Endothelial cell of umbilical vein (primary cell): ENCODE measurements at places on chromosomes 16 and 17. TPM values are rescaled to one million over a fixed set of nuclear protein-coding genes. Genes with fewer than 3 reads are reported as not detected.
A peak's percentile ranks its signal among the peaks of the same experiment; 100 is the strongest.

The TP53TG3C gene
- total RNA-seq: not detected in 2 replicates

The MPP2 gene
- total RNA-seq: 1.2 and 1.6 TPM in 2 replicates

- no peak overlapping the region for H3K27ac ChIP-seq
- DNase-seq: peak; percentile 40
- H3K4me1 ChIP-seq: peaks cover 10% of the 10 kb centered on the region
- H3K36me3 ChIP-seq: no peaks in the 10 kb centered on the region
- H3K27me3 ChIP-seq: no peaks in the 10 kb centered on the region
These were observed 31.8 kb downstream of the TMEM235 start for GRCh38 chr17:78263063-78263735.

DNA sequence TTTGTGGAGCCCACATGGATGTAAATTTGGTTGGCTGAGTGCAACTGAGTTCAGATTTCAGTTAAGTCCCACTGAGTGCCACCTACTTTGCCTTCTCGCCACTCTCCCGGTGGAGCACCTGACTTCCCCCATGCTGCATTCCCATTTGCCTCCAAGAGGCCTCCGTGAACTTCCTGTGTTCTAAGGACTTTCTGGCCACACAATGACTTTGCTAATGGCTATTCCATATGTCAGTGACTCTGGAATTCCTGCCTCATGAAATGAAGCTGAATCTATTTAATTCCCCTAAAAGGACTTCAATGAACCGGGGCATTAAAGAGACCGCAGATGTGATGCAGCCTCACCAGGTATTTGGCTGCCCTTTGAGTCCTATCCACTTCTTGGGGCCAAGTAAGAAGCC, 29.9 kb downstream of the ABCC12 start:
- H3K36me3 ChIP-seq: no peaks in the 10 kb centered on the region
- no peak overlapping the region for H3K4me3 ChIP-seq
- H3K27me3 ChIP-seq: no peaks in the 10 kb centered on the region
- no peak overlapping the region for H3K27ac ChIP-seq
- H3K4me1 ChIP-seq: peaks cover 10% of the 10 kb centered on the region

- H3K27ac ChIP-seq: no peak overlapping the region
- H3K27me3 ChIP-seq: no peaks in the 10 kb centered on the region
- no peak for DNase-seq
- peaks cover 27% of the 10 kb centered on the region for H3K36me3 ChIP-seq
These were observed 10.5 kb downstream of the TIMM22 start for GRCh38 chr17:1007310-1008007.

DNA sequence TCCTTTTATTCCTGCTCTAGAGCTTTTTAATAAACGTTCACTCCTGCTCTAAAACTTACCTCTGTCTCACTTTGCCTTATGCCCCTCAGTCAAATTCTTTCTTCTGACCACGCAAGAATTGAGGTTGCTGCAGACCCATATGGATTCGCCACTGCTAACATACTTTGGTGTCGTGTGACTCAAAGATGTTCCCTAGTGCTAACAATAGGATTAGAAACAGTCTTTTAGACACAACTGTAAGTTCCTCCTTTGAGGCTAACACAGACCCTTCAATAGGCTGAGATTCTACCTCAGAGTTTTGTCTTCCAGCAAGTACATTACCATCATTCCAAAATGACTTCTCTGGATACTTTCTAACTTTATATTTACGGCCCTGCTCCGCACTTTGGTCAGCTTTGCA, 149.5 kb upstream of the COX10 start:
- no peaks in the 10 kb centered on the region for H3K27me3 ChIP-seq
- no peak for DNase-seq
- no peaks in the 10 kb centered on the region for H3K4me1 ChIP-seq
- H3K36me3 ChIP-seq: no peaks in the 10 kb centered on the region
- no peak overlapping the region for H3K4me3 ChIP-seq

DNA sequence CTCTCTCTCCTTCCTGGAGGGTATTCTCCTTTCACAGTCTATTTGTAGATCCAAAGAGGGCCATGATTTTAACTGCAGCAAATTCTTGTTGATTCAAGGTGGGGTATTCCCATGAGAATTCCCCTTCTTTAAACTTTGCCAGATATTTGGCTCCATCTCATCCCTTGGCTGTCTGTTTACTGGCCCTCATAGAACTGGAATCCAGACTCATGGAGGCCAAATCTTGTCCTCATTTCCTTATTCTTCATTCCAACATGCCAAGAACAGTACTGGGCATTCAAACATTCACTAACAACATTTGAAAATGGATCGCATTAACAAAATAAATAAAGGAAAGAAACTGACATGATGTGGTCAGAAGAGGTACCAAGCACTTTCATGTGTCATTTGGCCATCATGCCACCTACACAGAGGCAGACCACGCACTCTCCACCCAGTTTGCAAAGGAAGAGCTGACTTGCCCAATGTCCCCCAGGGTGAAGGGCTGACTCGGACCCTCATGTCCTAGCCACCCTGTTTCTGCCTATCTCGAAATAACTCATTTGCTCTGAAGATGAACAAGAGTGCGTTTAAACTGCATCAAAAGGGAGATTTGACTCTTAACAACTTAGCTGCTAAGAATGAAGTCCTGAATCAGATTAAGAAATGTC, 23.1 kb upstream of the SLC35B1 start:
- no peak overlapping the region for H3K27ac ChIP-seq
- H3K4me1 ChIP-seq: no peaks in the 10 kb centered on the region
- H3K27me3 ChIP-seq: no peaks in the 10 kb centered on the region
- H3K36me3 ChIP-seq: peaks cover 6% of the 10 kb centered on the region
- no peak overlapping the region for H3K4me3 ChIP-seq

DNA sequence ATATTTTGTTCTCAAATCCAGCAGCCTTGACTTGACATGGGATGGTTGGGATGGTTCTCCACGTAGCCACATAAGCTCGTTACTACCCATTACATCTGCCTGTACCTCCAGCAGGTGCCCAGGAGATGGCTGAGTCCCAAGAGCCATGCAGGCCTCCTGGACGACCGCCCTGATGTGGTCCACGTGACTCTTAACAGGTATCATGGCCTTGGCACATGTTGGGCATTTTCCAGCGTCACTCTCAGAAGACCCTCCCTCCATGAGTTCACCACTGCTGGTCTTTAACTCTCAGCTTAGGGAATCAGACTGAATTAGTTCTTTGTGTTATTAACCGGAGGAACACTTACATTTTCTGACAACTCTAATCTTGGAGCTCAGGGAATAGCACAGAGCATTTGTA, 161.5 kb downstream of the CDH13 start:
- DNase-seq: no peak
- H3K36me3 ChIP-seq: peaks cover 4% of the 10 kb centered on the region
- no peaks in the 10 kb centered on the region for H3K4me1 ChIP-seq
- no peak overlapping the region for H3K27ac ChIP-seq
- H3K27me3 ChIP-seq: no peaks in the 10 kb centered on the region

- DNase-seq: no peak
- H3K36me3 ChIP-seq: no peaks in the 10 kb centered on the region
- H3K4me3 ChIP-seq: no peak overlapping the region
- no peak overlapping the region for H3K27ac ChIP-seq
- peaks cover 11% of the 10 kb centered on the region for H3K4me1 ChIP-seq
- H3K27me3 ChIP-seq: no peaks in the 10 kb centered on the region
These were observed 155.0 kb upstream of the CHMP6 start for GRCh38 chr17:80836658-80836965.
